ENCODE measurements at places on chromosomes 4 and X.
A peak's percentile ranks its signal among the peaks of the same experiment; 100 is the strongest.

- no peak for DNase-seq
Measured at GRCh38 chr4:39067451-39067850, 5.4 kb downstream of the KLHL5 start.

GRCh38 chrX:142089193-142089592, 115.9 kb downstream of the MAGEC2 start:
- DNase-seq: no peak

DNA sequence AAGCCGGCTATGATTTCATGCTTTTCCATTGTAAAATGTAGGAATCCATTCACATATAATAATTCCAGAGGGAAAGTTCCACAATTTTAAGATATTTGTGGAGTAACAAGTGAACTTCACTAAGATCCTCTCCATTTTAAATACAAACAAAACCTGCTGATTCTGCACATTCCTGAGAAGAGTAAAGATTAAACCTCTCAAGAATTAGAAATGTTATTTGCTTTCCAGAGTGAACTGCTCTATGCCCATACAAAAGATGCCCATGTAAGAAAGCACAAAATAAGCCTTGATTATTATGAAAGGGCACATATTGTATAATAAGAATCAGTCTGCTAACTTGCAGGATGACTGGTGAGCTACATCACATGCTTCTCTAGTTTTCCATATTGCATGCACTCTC, 241.5 kb downstream of the COX18 start:
- DNase-seq: no peak

GRCh38 chr4:110128472-110128919, 69.9 kb downstream of the ELOVL6 start:
- DNase-seq: no peak

DNA sequence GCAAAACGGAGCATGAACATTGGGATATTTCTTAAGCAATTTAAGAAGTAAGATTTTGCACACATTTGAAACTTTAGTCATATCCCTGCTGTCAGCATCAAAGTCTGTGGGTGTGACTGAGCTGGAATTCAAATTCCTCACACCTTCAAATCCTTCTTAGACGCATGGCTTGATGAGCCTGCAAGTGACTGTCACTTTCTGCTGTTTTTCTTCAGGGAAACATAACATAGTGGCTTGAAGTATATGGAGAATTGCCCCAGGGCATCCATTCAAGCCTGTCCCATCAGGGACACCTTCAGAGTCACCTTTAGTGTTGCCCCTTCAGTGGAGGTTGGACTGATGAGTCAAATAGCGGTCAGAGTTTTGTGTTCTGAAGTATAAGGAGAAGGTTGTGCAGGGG, 17.4 kb downstream of the FHDC1 start:
- DNase-seq: no peak

- DNase-seq: peak; percentile 19
Measured at GRCh38 chr4:38385093-38386004, 278.6 kb upstream of the KLF3 start.

DNA sequence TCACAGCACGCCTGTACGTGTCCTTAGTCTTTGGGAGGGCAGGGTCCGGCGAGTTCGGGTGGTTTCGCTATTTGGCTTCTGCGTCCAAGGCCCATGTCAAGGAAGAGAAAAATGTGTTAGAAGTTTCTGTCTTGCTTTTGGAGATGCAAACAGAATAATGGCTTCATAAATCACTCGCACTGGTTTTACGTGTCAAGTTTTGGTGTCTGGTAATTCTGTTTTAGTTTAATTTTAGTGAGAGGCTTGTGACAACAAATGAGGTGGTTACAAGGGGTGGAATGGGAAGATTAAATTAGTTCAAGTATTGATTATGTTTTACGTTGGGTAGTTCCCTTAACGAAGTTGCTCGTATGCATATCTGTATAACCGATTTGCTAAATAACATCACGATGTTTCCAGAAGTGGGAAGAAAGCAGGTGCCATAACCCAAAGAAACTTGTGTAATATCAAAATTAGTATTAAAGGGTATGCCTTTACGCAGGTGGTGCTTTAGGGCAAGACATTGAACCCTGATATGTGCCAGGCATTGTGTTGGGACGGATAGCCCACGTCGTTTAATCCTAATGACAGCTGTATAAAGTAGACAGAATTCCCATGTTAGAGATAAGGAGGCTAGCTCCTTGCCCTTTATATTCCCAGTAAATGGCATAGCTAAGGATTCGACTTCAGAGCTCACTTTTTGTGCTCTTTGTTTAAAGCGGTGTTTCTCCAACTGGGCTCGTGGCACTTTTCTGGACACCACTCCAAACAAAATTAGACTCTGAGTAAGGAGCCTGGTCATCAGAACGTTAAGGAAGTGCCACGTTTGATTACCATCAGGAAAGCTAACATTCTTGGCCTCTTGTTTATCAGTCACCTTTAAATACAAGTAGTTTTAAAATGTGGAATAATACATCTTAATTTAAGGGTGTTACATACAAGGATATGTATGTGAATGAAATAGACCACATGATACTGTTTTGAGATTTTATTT, 843 bp downstream of the RPL34 start:
- DNase-seq: no peak

GRCh38 chrX:12791257-12792228, at the start of gene PRPS2:
TSS of gene PRPS2 (plus strand) at chrX:12791412. CDS start at chrX:12791498, 86 bp downstream.
- DNase-seq: no peak

GRCh38 chrX:41789374-41789773, 65.4 kb downstream of the GPR82 start:
- DNase-seq: no peak

DNA sequence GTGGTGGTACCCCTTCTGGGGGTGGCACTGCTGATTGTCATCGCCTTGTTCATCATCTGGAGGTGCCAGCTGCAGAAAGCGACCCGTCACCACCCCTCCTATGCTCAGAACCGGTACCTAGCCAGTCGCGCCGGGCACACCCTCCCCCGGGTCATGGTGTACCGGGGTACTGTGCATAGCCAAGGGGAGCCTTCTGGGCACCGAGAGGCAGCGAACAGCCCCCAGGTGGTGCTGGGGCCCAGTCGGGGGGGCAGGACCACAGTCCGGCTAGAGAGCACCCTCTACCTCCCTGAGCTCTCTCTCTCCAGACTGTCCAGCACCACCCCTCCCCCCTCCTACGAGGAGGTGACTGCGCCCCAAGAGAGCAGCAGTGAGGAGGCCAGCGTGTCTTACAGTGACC, 5.3 kb downstream of the PRRG3 start:
- no peak for DNase-seq

GRCh38 chr4:86592553-86593249, 1.4 kb upstream of the PTPN13 start:
- DNase-seq: no peak

DNA sequence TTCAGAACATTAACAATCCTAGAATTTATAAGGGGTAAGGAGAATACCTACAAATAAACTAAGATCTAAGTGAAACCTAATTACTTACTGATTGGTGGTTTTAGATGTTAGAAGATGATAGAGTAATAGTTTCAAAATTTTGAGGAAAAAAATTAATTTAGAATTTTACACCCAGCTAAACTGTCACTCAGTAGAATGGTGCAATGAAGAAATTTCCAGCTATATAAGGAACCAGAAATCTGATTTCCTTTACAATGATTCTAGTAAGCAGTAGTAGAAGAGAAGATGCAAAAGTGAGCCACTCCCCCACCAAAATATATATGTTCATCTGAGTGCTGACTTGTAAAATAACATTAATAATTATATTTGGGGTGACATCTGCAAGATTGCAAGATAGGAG, 55.3 kb upstream of the EPGN start:
- no peak for DNase-seq

Data from fibroblast of skin of left quadriceps (primary cell).